Naive thymus-derived CD8-positive, alpha-beta T cell (primary cell): ENCODE measurements at places on chromosomes 11 and 22. TPM values are rescaled to one million over a fixed set of nuclear protein-coding genes. Genes with fewer than 3 reads are reported as not detected.

- DNase-seq = no peak
Observed at GRCh38 chr22:48228468-48228867, 1466.0 kb downstream of the TBC1D22A start.

- DNase-seq = no peak
Observed at GRCh38 chr11:11537871-11538270, 83.9 kb downstream of the GALNT18 start.

The GUCY1A2 gene
- polyA plus RNA-seq = not detected

DNA sequence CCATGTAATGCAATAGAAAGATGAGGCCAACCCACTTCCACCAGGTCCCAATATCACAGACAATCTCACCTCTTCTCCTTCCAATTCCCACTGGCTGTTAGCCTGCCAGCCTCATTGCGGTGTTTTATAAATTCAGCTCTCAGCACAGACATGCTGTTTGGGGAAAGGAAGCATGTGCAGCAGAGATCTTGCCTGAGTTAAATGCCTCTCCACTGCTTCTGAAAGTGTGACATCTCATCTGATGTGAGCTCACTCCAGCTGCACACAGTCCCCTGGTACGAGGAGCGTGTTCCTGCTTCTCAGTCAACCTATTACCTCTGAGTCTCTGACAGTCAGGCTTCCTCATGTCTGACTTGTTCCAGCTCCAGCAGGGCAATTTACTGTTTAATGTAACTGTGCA, 122.7 kb upstream of the GUCY1A2 start:
- no peak for DNase-seq

The KCNJ1 gene
- polyA plus RNA-seq = not detected

DNA sequence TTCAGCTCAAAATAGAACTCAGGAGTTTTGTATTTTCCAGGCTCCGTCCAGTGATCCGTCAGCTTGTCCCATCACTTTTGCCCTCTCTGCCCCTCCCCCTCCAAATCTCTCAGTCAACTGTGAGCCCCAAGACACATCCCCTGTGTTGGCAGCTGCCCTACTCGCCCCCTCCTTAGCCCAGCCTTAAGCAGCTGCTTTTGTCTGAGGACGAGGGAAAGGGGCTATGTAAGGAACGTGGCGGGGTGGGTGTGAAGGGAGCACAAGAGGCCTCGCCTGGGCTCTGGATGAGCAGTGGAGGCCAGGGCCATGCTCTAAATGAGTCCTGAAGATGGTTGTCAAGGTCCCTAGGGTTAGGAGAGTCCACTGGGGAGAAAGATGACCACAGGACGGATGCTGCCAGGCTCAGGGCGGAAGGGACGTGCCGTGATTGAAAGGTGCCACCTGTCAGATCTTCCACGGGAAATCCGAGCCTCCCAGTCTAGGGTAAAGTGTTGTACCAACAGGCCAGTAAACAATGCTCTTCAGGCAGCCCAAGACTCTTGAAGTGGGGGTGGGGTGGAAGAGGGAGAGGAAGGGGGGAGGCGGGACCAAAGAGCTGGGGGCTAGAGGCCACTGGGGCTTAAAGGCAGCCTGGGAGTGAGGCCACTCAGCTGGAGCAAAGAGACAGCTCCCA, at the start of gene SMTNL1:
Gene SMTNL1 (plus strand): TSS at position 649 of the 673 bp plus-strand sequence. CDS start 5,048 bp downstream, outside the sequence.
- DNase-seq = no peak
